Stimulated activated CD8-positive, alpha-beta memory T cell treated with anti-CD3 and anti-CD28 coated beads, Interleukin-4, amount 100 ng/mL, for 24 hours (primary cell): ENCODE measurements at places on chromosomes 1 and 21.

GRCh38 chr21:35375115-35375514 is 326.0 kb upstream of the RUNX1 start:
- DNase-seq, result no peak

- no peak for DNase-seq
Observed at GRCh38 chr1:11913291-11913690, 12.9 kb downstream of the KIAA2013 start.

- DNase-seq, result no peak
Observed at GRCh38 chr1:209895709-209896108, 42.3 kb upstream of the SYT14 start.

DNA sequence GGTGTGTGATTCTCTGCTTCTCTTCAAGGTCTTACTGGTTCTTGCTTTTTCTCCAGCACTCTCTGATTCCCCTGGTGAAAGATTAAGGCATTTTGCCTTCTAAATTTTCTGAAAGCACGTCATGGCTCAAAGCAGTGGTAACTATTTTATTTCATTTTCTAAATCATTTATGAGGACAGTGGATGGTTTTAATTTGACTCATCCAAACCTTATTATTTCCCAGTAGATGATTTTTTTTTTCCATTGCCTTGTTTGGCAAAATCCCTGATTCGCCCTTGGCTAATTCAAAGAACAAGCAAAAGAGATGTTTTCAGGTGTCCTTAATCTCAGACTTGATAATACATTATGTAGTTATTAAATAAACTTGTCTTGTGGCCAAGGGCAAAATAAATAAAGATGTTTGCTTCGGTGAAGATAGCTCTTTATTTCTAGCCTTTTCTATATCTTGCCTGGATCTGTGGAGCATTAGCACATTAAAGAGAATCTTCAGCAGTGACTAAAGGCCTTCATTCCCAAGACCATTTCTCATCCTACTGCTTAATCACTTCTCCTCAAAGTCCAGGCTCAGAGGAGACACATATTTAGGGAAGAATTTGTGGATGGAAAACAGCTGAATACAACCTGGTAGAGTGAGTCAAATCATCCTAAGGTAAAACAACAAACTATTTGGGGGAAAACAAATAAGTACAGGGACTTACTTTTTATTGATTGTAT is 359.8 kb downstream of the DUSP10 start:
- no peak for DNase-seq

DNA sequence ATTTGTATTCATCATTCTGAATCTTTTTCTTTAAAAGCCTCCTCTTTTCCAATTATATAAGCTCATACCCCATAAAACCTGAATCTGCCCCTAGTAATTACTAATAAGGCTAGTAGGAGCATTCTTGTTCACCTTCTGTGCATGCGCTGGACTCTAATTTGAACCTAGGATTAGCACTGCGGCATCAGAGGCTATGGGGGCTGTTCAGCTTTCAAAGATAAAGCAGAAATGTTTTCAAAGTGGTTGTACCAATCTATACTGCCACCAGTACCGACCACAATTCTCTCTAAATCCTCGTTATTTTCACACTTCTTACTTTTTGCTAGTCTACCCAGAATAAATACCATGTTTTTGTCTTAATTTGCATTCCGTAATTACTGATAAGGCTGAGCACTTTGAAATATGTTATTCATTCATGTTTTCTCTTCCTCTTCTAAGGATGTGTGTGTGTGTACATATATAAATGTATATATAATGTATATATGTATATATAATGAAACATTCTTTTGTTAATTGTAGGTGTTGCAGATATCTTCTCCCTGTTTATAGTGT is 1.6 kb upstream of the DDX59 start:
- no peak for DNase-seq
